Stimulated activated CD8-positive, alpha-beta memory T cell treated with anti-CD3 and anti-CD28 coated beads, Interleukin-2, amount 100 ng/mL, for 1 hour (primary cell): ENCODE measurements at places on chromosomes 7 and 10.

- DNase-seq, result no peak
Observed at GRCh38 chr10:24324651-24325050, 115.7 kb downstream of the KIAA1217 start.

- DNase-seq, result no peak
Observed at GRCh38 chr10:73850863-73851461, 23.4 kb downstream of the CAMK2G start.

DNA sequence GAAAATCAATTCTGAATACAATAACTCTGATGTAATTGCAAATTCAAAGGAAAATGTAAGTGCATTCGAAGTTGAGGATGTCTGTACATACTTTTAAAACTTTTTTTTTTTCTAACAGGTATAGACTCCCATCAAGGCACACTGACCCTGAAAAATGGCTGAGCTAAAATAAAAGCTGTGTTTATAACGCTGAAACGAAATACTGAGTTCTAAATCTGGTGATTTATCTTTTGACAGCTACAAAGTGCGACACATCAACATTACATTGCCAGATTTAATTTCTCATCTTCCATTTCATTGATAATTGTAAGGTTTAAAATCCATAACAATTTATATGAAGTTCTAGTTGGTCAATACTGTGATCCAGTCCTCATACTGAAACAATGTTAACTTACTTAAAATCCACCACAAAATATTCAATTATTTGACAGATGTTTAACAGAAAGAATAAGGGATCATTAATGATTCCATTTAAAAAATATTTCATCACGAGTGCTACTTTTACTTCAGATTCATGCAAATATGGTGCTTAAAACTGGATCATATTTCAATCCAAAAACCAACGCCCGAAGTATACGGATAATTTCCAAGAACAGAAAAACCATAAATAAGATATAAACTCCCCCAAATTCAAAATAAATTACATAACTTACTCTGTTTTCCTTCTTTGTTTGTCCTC is 1.4 kb downstream of the RAB11FIP2 start:
- DNase-seq, result no peak

DNA sequence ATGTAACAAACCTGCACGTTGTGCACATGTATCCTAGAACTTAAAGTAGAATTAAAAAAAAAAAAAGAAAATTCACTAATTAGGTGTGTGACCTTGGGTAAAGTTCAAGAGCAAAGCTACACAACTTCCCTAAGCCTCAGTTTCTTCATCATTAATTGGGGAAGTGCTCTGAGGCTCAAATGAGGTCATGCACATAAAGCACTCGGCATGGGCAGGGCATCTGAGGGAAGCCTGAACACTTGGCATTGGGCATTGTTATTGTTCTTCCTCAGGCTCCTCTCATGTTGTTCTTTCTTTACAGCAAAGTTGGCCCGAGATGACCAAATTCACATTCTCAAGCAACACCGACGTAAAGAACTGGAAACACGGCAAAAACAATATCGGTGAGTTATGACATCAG is 21.5 kb downstream of the ALOX5 start:
- no peak for DNase-seq
